ENCODE measurements at places on chromosomes 7 and 10.

- no peak for DNase-seq
Observed at GRCh38 chr7:92626281-92626809, 36.2 kb upstream of the FAM133B start.

- DNase-seq, result no peak
Observed at GRCh38 chr10:84117686-84118394, 21.5 kb upstream of the GHITM start.

DNA sequence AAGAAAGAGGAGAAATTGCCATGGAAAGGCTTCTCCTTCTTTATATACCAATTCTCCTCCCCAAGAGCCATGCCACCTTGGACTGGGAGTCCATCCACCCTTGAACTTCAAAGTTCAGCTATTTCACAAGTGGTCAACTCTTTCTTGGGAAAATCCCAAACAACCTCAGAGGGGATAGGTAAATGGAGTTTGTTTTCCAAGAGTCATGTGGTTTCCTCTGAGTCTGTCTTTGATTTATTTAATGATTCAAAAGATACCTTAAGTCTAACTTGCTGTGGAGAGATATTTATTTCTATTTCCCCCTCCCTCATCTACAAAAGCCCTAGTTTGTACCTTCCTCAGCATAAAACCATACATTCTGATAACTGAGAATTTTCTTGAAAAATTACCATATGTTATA lies 758.6 kb upstream of the IGFBP3 start:
- DNase-seq, result no peak

DNA sequence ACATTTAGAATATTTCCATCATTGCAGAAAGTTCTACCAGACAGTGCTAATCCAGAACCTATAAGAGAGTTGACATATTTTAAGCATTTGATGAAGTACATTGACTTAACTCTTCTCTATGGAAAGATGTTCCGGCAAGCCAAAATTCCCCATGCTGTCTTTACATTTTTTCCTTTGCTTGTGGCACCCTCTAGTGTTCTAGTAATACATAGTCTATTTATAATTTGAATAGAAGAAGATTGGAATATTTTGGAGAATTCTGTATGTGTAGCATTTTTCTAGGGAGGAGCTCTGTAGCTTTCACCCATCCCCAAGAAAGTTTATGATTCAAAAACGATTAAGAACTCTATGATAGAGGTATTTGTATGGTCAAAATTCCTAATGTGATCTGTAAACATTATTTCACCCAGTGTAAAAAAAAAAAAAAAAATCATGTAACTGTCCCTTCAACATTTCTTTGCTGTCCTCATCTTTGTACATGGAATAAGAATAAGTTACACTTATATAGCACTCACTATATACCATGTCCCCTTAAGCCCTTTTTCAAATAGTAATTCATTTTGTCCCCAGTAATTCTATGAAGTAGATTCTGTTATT lies 33.2 kb downstream of the NRF1 start:
- DNase-seq, result peak; percentile 7

GRCh38 chr10:47396311-47396717 lies 12.2 kb upstream of the ZNF488 start:
- DNase-seq, result no peak

GRCh38 chr7:94497874-94498670 lies 11.5 kb upstream of the CASD1 start:
- DNase-seq, result no peak

DNA sequence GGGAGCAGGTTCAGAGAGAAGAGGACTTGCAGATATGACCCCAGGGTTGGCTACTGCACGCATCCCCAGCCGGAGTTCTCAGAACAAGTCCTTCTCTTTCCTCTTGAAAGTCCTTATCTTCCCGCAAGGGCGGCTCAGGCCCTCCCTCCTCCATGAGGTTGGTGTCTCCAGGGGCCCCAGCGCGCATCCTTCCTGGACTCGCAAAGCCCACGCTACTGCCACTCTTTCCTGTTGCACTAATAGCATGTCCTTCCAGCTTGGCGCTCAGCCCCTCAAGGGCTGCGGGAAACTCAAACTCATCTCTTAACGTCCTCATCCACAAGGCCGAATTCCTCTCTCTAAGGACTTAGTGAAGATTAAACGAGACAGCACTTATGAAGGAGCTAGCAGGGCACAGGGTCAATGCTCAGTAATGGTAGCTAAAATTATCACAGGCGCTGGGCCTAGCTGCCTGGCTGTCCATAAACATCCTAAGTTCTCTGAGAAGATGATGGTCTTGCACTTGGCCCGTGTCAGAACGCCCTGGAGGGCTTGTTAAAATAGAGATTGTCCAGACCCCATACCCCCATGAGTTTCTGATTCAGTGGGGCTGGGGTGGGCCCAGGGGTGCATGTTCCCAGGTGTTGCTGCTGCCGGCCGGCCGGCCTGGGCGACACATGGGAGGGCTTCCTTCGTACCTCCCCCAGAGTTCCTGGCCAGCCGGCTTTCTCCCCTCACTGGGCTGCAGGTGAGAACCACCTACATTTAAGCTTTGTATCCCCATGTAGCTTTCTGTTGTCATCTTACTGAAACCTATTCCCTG lies 261.4 kb downstream of the COBL start:
- DNase-seq, result no peak

DNA sequence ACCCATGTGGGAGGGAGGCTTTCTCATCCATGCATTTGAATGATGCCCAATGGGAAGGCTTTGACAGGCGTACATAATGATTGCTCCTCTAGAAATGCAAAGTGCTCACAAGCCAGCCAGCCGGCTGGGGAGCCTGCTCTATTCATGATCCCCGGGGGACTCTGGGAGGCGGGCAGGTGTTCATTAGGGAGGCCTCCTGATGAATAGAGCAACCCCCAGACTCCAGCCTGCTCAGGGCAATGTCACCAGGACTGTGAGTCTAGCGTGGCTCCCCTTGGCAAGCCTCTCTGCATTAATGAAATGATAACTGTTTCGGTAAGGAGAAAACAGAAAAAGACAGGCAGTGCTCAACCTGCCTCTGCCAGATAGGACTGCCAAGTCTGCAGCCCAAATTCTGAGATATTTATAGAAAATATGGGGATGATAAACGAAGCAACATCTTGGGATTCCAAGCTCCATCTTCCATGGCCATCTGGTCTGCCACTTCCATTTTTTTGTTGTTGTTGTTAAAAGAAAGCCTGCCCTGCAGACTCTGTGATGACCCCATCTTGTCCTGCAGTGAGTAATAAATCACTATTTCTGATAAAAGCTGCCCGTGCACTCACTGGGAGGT lies 236.4 kb downstream of the PRPF18 start:
- DNase-seq, result no peak

- DNase-seq, result no peak
Observed at GRCh38 chr7:28005075-28005846, 175.3 kb downstream of the JAZF1 start.

DNA sequence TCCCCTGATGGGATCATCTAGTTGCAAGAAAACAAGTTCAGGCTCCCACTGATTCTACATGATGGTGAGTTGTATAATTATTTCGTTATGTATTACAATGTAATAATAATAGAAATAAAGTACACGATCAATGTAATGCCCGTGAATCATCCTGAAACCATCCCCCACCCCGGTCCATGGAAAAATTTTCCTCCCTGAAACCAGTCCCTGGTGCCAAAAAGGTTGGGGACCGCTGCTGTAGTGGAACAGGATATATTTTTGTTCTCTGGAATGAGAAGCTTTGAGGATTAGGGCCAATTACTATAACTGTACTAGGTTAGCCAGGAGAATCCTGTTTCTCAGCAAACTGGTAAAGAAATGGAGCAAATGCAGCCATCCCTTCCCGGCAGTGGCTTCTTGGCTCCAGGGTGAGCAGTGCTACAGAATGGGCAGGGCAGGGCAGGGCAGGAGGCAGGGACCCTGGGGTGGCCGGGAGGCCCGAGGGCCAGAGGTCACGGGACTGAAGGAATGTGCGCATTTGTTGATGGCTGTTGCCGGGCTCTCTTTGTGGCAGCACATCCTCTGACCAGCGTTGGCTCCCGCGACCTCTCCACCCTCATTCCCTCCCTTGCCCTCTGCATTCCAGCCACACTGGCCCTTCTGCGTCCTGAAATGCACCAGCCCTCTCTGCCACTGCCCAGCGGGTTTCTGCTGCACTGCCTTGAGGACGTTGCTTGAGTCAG lies 162.3 kb upstream of the NPS start:
- DNase-seq, result no peak

- DNase-seq, result no peak
Observed at GRCh38 chr10:71156436-71156835, 55.9 kb upstream of the UNC5B start.

GRCh38 chr7:41693150-41693997 lies 9.5 kb downstream of the INHBA start:
- no peak for DNase-seq

- no peak for DNase-seq
Observed at GRCh38 chr10:108060246-108060645, 895.7 kb upstream of the SORCS1 start.

- DNase-seq, result no peak
Observed at GRCh38 chr10:89073719-89074118, 83.1 kb downstream of the FAS start.

DNA sequence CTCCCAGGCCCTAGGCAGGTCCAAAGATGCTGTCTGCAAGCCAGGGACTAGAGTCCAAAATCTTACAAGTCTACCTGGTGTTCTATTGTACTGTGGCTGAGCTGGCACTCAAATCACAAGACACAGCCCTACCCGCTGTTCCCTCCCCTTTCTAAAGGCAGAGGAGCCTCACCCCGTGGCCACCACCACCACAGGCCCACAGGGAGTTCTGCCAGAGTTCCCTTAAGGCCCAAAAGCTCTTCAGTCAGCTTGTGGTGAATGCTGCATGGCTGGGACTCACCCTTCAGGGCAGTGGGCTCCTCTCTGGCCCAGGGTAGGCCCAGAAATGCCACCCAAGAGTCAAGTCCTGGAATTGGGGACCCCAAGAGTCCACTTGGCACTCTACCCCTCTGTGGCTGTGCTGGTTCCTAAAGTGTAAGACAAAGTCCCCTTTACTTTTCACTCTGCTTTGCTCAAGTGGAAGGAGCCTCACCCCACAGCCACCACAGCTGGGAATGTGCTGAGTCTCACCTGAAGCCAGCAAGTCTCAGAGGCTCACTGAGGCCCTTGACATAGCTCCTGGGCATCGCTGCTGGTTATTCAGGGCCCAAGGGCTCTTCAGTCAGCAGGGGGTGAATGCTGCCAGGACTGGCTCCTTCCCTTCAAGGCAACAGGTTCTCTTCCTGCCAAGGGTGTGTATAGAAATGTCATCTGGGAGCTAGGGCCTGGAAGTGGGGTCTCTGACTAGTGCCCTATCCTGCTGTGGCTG lies 48.8 kb upstream of the PSAP start:
- DNase-seq, result no peak

GRCh38 chr10:91653219-91653870 lies 20.5 kb upstream of the PPP1R3C start:
- no peak for DNase-seq

DNA sequence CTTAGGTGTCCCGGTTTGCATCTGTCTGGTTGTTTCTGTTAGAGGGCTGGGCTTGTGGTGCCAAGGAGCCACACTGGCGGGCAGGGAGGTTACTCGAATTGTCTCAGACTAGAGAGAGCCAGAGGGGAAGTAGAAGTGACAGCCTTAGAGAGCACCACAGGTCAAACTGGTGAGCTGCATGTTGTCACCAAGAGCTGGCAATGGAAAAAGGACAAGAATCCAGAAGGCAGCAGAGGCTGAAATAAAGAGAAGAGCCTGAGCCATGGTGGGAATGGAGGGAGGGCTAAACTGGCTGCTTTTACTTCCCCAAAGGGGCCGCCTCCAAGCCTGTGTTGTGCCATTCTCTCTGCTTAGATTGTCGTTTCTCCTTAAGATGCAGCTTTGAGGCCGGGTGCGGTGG lies 31.1 kb upstream of the RHBDD2 start:
- no peak for DNase-seq

DNA sequence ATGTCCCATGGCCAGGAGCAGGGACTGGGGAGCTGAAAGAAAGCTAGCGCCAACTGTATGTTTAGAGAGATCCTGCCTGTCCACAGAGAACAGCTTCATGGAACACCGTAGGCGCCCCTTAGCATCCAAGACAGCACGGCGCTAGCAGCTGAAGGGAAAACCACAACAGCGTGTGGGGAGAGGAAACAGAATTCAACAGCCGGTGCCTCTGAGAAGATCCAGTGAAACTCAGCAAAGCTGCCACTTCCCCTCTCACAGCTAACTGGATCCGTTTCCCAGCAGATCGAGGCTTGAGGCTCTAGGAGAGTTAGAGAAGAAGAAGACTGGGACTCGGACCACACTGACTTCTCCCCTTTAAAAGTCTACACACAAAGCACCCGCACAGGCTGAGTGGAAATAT lies 145.0 kb downstream of the MAD1L1 start:
- DNase-seq, result no peak

DNA sequence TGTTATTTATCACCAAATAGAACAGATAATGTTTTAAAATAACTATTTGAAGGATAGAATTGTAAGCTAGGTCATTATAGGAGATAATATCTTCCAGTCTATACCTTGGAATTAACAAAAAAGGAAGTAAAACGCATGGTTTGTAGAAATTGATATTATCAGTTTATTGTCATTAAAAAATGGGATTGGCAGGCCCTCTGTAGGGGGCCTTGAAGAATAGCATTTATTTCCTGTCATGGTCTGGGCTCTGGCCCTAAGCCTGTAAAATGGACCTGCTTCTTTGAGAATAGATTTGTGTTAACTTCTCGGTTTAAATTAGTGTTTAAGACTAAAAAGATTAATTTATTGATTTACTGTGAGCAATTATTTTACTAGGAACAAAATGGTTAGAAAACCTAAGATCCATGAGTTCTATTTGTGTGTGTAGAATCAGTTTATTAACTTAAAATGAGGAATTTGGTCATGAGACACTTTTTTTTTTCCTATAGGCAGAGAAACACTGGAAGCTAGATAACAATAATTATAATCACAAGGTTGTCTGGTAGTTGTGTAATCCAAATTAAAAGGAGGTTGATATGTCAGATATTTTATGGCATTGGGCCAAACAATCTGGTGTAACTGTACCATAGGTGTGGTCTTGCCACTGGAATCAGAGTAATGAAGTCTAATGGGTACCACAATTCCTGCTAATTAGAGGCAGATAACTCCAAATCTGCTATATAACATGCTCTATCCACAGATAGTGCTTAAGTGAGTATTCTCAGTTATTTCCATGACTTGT lies 197.4 kb upstream of the FOXP2 start:
- no peak for DNase-seq

- DNase-seq, result no peak
Observed at GRCh38 chr10:128422999-128423398, 296.8 kb upstream of the MKI67 start.

- no peak for DNase-seq
Observed at GRCh38 chr7:50336894-50337703, 32.6 kb downstream of the IKZF1 start.
